NCI-H510A (cell line): ENCODE measurements at places on chromosomes 2 and 18.
A peak's percentile ranks its signal among the peaks of the same experiment; 100 is the strongest.

DNA sequence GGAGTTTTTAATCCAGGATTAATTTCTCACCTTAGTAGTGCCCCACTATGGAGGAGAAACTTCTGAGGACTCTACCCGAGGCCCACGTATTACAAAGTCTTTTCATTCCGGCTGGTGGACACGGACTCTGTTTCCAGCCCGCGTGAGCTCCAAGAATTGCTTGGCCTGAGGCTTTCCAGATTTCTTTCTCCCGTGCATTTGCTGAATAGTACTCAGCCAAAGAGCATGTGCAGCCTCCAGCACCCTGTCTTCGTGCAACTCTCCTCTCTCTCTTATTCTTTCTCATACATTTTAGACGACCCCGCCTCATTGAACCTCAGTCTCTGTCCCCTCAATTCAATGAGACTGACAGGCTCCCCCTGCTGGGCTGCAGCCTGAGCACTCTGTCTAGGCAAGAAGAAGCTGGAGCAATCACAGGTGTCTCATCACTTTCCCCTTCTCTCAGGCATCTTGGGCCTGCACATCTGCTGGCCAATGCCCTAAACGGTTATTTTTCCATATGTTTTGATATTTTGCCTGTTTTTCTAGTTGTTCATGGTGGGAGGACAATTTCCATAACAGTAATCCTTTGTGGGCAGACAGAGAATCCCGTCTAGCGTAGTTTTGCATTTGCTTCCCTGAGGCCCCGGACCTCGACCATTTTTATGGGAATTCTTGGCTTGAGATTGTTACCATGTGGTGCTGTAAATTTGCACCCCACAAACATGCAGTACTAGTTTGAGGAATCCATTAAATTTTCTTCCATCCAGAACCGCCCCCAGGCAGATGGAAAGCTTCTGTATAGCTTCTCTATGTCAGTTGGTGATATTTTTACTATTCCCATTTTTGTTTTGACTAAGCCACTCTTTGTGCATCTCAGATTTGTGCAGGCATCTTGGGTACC lies 50.1 kb upstream of the LPIN2 start:
- DNase-seq: no peak

DNA sequence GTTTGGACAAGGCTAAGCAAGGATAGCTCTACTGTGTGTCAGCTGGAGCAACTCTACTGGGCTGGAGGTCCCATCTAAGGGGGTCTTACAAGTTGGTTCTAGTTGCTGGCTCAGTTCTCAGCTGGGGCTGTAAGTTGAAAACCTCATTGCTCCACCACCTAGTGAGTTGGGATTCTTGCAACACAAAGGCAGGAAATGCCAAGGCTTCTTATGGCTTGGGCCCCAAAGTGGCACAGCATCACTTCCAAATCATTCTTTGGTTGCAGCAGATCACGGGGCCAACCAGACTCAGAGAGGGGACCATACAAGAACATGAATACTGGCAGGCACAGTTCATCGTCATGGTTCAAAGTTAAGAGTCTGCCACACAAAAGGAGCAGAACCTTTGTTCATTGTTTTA lies 332.7 kb downstream of the LRRTM1 start:
- DNase-seq: no peak

- DNase-seq: no peak
Measured at GRCh38 chr2:237626813-237627440, 460 bp upstream of the LRRFIP1 start.

- DNase-seq: no peak
Measured at GRCh38 chr2:223123855-223124610, 72.0 kb downstream of the KCNE4 start.

GRCh38 chr2:197378494-197379307 lies 56.1 kb downstream of the SF3B1 start:
- peak; percentile 16 for DNase-seq

- no peak for DNase-seq
Measured at GRCh38 chr2:119943058-119943457, 69.8 kb upstream of the EPB41L5 start.

- no peak for DNase-seq
Measured at GRCh38 chr18:52691841-52692240, 351.8 kb downstream of the DCC start.

- DNase-seq: no peak
Measured at GRCh38 chr18:27763936-27764335, 413.0 kb downstream of the CDH2 start.

- DNase-seq: no peak
Measured at GRCh38 chr2:112818094-112818902, 18.3 kb downstream of the IL1B start.

GRCh38 chr18:9189491-9189890 lies 52.9 kb downstream of the ANKRD12 start:
- DNase-seq: no peak

- peak; percentile 64 for DNase-seq
Measured at GRCh38 chr18:48230467-48231113, 178.6 kb downstream of the ZBTB7C start.

DNA sequence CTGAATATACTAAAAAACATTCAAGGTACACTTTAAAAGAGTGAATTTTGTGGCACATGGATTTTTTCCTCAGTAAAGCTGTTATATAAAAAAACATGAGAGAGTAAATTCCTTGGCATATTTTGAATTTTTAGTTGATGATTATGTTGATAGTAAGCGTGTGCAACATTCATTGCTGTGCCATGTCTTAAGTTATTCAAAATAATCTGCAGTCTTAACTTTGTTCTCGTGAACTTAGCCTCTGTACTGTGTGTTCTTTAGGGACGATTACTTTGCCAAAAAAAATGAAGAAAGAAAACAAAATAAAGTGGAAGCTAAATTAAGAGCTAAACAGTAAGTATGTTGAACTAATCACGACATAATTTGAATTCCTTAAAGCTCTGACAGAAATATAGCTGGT lies 9.6 kb downstream of the SSB start:
- DNase-seq: no peak

GRCh38 chr2:258933-259332 lies 4.9 kb downstream of the SH3YL1 start:
- no peak for DNase-seq

- DNase-seq: no peak
Measured at GRCh38 chr2:201349601-201350000, 7.5 kb downstream of the FLACC1 start.

- DNase-seq: no peak
Measured at GRCh38 chr2:172842511-172843265, 107.0 kb downstream of the RAPGEF4 start.
